Neuronal stem cell (in vitro differentiated cells): ENCODE measurements at places on chromosomes 3 and 15.
A peak's percentile ranks its signal among the peaks of the same experiment; 100 is the strongest.

- DNase-seq: no peak
These were observed 135.7 kb upstream of the UMPS start for GRCh38 chr3:124594581-124594980.

GRCh38 chr3:72891053-72891855, 3.4 kb downstream of the GXYLT2 start:
- no peak for DNase-seq

DNA sequence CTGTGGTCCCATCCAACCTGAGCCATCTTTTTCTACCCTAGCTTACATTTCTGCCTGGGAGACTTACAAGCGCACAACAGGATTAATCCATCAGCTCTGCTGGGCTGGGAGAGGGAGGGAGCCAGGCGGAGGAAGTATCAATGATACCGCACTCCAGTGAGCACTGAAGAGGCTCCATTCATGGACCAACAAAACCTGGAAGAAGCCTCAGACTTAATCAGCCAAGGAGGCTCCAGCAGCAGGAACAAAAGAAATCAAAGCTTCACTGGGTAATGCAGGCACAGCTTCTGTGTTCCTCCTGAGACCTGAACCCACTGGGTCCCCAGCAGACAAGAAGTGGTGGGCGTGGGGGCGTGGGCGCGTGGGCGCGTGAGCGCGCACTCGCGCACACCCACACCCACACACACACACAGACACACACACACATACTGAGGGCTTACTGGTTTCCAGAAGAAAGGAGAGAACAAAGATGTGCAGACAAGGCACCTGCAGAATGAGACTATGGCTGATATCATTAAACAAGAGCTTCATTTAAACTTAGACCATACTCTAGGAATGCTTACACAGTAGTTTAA, 87.0 kb upstream of the BOC start:
- DNase-seq: peak; percentile 42

GRCh38 chr3:10992943-10993728, 588 bp downstream of the SLC6A1 start:
- DNase-seq: no peak

DNA sequence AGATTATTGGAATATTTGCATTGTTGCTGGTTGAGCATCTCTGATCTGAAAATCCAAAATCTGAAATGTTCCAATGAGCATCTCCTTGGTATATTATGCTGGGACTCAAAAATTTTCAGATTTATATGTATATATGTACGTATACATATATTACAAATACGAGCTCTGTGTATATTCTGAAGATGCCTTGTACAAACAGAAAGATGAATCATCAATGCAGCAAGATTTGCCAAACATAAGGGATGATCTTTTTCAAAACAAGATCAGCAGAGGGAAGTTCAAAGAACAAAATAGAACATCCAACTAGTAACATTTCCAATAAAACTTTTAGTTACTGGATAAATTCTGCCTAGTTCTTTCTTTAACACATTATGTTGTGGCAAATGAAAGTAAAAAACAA, 42.5 kb downstream of the HERC1 start:
- no peak for DNase-seq

- DNase-seq: no peak
These were observed 281.3 kb downstream of the DIPK2A start for GRCh38 chr3:144252896-144253295.

DNA sequence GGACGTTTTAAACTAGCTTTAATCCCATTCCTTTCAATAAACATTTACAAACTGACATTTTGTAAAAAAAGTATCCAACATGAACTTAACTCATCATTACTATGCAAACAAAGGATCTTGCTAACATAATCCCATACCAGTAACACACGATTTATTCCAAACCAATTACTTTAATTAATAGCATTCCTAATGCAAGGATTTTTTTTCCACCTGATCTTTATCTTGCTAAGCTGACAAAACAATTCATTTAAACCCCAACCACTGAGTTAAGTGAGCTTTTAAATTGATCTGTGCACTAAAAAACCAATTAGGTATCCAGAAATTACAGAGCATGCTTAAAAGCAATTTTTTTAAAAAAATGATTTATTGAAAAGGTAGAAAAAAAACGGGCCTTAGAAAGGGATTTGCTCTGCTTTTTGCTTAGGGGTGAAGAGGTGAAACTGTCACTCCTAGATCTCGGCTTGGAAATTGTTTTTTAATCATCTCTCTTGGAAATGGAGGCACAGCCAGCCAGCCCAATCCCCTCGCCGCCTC, 1.2 kb downstream of the SH3BP5 start:
- DNase-seq: no peak

DNA sequence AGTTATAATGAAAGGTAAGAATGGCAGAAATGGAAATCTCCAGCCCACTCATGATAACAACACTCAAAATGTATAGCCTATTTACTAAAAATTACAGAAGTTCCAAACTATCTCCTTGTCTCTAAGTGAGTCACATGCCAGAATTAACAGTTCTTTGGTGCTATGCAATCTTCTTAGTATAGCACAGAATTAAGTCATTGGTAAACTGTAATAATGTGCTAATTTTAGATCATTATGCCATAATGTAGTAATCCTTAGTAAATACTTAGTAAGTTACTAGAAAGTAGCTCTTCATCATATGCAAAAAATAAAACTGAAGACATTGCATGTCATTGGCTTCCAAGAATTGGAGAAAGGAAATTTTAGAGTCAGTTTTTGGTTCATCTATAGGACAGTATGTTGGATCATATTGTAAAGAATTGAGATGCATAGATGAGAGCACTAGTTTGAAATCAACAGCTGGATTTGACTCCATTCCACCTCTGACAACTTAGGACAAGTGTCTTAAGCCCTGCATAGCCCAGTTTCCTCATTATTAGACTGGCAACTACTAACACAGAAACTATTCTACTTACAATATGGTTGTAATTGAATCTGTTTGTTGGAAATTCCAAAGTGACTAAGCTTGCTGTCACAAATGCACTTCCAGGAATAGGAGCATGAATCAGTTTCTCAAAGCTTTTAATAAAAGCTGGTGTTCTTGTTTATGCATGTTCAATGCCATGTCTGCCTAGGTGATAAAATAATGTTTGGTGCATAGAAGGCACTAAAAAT, 40.1 kb upstream of the CD47 start:
- no peak for DNase-seq

GRCh38 chr15:34282384-34282783, 55.2 kb downstream of the SLC12A6 start:
- DNase-seq: no peak

DNA sequence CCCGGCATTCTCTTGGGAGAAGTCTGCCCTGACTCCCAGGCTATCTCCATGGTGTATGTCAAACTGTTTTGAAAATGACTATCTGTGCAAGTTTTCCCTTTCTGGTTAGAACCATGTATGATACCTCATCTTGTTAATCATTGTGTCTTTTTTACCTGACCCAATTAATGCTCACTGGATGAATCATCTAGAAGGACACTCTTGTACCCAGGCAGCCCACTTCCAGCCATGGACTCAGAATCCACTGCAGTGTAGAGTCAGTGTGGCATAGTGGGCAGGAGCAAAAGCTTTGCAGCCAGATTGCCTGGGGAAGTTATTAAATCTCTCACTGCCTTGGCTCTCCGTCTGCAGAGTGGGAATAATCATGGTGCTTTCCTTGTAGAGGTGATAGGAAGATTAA, 1.2 kb downstream of the FAM3D start:
- no peak for DNase-seq

DNA sequence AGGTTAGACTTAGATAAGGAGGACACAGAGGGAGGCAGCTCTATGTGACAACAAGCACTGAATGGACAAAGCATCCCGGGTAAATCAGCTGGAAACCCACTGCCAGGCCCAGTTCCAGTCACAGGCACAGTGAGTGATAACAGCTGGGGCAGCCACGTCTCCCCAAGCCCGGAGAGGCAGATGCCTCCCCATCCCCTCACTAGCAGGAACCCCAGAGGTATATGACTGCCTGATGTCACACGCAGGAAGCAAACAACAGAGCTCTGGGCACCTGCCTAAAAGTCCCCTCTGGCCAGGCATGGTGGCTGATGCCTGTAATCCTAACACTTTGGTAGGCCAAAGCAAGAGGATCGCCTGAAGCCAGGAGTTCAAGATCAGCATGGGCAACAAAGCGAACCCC, 18.2 kb downstream of the C15orf62 start:
- no peak for DNase-seq

DNA sequence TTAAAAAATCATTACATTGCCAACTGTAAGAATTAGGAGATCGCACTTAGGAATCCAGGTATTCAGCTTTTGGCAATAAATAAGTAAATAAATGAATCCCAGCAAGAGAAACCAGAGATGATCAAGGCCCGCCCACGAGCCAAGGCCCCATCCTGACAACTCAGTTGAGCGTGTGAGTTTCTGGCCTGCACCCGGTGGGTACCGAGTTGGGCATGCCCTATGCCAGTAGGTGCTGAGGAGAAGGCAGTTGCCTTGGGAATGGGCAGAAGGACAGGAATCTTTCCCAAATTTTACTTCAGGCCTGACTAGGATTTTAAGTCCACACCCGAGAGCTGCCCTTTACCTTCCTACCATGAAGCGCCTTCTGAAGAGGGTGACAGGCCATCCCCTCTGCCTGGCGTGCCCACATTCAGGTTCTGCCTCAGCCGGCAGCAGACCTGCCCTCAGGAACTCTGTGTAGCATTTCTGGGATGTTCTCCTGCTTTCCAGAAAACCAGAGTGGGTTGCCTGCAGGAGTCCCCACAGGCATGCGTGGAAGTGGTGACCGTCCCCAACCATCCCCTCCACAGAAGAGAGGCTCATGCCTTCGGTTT, 99.3 kb upstream of the ALDH1A3 start:
- DNase-seq: no peak

DNA sequence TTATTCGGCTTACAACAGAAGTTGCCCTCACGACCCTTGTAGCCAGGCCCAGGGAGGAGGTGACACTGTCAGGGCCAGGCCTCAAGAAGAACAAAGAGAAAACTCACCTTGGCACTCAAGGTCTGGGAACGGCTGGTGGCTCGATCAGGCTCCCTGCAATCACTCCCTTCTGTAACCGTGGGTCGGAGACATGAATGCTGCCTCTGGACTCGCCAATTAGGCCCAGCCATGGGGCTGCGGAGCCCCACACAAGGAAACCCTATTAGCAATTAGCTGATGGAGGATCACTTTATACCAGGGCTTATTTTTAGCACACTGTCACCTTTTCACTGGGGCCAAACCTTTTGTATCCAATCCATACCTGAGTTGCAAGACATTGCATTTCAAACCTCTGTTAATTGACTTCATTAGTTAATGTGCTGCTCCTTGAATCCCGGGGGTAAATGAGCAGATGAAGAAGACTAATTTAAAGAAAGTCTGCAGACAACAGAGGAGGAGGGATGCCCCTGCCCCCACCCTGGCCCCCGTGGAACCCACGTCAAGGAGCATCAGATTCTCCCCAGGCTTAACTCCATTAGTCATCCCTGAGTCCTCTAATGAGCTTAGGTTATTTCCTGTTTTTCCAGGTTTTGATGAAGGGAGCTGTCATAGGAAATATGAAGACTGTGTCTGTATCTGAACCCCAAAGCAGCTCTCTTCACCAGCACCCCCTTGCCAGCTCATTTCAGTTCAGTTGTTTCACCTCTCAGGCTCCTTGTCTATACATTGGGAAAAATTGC, 255.3 kb downstream of the RORA start:
- peak; percentile 23 for DNase-seq

DNA sequence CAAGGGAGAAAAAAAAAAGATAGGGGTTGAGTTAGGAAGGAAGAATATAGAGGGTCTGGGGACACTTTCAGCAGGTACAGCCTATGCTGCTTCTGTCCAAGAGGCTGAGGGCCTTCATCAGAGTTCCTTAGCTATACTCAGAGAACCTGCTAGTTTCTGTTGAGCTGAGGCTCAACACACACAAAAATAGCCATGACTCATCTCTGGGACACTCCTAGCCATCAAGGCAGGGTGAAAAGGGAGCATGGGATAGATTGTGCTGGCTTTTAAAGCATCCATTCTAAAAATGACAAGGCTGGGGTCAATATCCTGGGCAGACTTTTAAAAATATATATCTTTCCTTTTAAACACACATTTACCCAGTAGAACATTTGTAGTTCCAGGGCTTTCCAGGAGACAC, 2.8 kb upstream of the RTP2 start:
- DNase-seq: no peak

GRCh38 chr3:44365952-44366351, 27.4 kb downstream of the TCAIM start:
- DNase-seq: no peak

DNA sequence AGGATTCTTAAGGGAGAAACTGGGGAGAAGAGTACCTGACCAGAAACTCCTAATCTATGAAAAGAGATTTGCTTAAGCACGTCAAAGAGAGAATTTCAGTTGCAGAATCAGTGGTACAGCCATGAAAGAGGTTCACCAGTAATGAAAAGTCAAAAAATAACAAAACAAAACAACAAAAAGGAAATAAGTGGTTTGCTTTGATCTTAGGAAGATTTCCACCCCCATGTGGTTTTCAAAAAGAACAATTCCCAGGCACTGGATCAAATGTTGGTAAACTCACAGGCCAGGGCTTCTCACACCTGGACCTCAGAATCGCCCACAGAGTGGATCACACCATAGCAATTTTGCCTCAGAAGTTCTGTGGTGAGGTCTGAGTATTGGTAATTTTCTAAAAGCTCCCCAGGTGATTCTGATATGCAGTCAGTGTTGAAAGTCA, 67.5 kb downstream of the TMEM39A start:
- no peak for DNase-seq

DNA sequence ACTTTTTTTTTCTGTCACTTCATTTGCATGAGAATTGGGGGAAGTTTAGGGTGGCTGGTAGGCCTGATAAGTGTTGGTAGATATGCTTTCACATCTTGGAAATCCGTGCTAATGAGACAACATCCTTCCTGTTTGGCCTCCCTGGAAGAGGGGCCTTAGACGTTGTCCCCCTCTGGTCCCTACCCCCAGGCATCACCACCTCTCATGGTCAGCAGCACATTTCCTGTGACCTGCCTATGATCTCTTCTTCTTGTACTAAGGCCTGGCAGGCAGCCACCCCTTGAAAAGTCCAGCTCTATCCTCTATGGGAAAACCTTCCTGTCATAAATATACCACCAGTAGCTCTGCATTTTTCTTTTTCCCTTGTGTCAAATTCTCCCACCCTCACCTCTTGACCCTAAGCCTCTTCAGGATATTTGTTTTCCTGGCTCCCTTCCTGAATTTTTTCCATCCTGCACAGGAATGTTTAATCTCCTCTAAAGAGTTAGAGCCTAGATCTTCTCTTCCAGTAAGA, 107.8 kb downstream of the SNRK start:
- no peak for DNase-seq

GRCh38 chr3:169356284-169356955, 307.1 kb downstream of the MECOM start:
- DNase-seq: peak; percentile 37

DNA sequence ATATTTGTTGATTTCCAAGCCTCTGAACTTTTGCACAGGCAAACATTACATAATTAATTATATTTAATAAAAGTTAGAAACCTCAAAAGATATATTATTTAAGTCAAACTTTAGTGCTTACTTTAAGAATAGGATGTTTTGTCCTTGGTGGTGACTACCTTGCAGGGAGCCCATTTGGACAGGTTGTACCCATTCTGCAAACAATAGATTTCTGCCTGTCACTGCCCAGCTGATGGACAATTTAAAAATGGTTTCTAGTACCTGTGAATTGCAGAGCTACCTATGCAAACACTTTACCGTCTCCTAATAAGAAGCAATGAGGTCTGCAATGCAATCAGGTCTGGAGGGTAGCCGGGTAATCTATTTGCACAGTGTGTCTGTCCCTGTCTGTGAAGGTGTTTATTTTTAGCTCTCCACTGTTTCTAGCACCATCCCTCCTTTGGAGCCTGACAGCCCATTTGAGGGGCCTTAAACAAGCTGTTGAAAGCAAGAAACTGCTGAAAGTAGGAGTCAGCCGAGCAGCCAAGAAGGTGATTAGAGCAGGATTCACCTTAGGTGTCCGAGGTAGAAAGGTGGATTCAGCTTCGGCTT, 556.2 kb upstream of the CFAP20DC start:
- DNase-seq: no peak

- no peak for DNase-seq
These were observed 14.3 kb downstream of the LRRC28 start for GRCh38 chr15:99265541-99266070.
